ENCODE measurements at places on chromosomes 16 and 17.
A peak's percentile ranks its signal among the peaks of the same experiment; 100 is the strongest.

GRCh38 chr16:50718761-50719400 lies 23.0 kb upstream of the CYLD start:
- no peak for DNase-seq

GRCh38 chr17:82108961-82109475 lies 11.0 kb upstream of the FASN start:
- no peak for DNase-seq

DNA sequence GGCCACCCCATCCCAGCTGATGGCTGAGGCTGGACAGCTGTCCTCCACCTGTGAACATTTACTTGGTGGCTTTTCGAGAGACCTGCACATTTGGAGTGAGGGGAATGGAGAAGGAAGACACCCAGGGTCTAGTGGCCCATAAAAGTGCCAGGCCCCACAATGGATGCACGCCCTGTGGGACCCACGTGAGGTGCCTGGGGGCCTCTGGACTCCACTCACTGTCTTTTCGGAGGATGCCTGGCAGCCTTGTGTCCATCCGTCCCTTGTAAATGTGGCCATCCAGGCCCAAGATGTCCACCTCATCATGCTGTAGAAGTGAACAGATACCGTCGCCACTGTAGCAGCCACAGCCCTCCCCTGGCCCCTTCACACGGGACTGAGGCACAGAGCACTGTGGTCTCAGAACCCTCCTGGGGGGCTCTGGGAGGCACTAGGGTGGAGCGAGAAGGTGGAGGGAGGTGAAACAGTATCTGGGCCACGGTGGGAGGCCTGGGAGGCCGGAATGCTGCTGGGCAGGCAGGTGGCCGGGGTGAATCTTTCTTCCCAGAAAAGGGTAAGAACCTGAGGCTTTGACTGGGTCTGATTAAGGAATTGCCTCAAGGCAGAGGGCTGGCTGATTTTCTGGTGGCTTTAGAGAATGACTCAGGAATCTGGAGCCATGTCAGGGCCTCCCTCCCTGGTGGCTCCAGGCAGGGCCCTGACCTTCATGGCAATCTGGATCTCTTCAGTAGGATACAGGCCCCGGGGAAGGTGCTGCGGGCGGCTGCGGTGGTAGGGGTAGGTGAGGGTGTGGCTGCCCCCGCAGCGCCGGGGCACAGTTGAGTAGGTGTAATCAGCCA lies 11.5 kb downstream of the UBALD2 start:
- DNase-seq: no peak

DNA sequence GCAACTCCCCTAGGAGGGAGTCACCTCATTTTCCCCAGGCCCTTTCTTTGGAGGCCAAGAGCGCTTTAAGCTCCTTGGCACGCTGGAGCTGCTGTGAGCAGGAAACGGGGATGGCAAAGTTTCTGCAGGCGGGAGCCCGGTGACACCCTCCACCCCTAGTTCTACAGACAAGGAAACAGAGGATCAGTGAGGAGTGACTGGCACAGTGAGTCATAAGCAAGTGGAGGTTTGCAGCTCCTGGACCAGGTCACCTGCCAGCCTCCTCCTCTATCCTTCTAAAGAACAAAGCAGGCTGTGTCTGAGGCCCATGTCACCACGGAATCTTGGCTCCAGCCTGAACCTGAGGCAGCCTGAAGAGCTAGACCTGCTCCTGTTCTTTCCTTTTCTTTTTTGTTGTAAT lies 141.9 kb downstream of the TMEM132E start:
- DNase-seq: no peak

- no peak for DNase-seq
Measured at GRCh38 chr16:69253870-69254341, 57.2 kb upstream of the VPS4A start.

GRCh38 chr17:57905875-57906455 lies 49.2 kb downstream of the CUEDC1 start:
- no peak for DNase-seq

- no peak for DNase-seq
Measured at GRCh38 chr16:79077346-79077745, 523.2 kb downstream of the MAF start.

DNA sequence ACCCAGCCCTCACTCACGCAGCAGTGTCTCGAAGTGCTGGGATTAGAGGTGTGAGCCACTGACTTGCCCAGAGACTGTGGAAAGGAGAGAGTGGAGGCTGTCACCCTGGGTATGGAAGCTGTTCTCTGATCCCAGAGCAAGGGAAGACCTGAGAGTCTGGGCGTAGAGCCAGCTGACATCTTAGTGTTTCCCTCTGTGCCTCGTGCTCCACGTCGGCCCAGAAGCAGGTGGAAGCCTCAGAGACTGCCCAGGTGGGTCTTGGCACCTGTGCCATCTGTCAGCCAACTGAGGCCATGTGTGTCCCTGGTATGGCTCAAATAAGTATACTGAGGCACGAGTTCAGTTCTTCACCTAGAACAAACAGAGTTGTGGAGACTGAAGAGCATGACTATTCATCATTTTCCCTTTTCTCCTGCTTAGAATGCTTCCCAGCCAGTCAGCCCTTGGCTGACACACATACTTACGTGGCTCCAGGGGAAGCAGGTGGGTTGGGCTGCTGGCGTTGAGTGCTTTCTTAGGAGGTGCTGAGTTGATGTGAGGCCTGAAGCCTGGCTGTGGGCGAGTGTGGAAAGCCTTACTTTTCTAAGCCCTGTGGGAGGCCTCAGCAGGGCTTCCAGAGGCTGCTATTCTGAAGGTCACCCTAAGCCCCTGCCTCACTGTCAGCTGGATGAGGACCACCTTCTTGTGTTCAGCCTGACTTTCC lies 8.1 kb downstream of the CTRL start:
- DNase-seq: no peak

GRCh38 chr16:47096297-47096696 lies 47.4 kb downstream of the NETO2 start:
- DNase-seq: no peak

- DNase-seq: peak; percentile 72
Measured at GRCh38 chr16:85614338-85615013, 1.4 kb downstream of the GSE1 start.

GRCh38 chr16:84080378-84080777 lies 36.4 kb downstream of the MBTPS1 start:
- DNase-seq: no peak

DNA sequence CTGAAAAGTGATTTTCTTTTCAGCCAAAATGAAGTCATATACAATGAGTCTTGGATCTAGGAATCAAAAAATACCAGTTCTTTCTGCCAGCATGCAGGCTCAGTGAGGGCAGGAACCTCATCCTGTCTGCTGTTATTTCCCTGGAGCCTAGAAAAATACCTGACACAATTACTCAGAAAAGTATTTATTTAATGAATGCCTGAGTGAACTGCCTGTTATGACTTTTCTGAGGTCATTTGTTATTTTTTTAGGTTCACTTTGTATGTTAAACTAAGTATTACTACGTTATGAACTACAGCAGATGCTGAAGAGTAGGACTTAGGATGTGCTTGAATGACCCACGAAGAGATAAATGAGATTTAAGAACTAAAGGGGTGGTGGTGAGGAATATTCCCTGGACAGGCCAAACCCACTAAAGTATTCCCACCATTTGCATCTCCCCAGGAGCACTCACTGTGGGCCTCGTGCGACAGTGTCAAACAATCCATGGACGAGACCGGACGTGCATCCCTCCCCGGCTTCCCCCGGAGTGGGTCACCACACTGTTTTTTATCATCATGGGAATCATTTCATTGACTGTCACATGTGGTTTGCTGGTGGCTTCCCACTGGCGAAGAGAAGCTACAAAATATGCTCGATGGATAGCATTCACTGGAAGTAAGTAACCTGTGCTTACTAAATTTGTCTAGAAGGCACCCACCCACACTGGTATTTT lies 17.1 kb upstream of the VWA3A start:
- DNase-seq: no peak

DNA sequence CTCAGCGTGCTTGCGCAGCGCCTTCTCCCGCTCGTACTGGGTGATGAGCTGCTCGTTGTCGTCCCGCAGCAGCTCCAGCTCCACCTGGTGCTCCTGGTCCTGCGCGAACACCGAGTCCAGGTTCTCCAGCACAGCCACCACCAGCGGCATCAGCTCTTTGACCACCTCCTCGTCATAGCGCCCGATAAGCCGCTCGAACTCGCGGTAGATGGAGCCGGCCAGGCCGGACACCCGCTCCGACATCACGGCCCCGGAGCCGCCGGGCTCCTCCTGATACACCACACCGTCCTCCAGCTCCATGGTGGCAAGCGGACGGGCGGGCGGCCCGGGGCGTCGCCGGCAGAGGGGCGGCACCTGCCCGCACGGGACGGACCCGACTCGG lies 320 bp downstream of the SPAG9 start:
- no peak for DNase-seq

- DNase-seq: peak; percentile 43
Measured at GRCh38 chr17:7133424-7133823, 18.8 kb upstream of the ASGR2 start.

DNA sequence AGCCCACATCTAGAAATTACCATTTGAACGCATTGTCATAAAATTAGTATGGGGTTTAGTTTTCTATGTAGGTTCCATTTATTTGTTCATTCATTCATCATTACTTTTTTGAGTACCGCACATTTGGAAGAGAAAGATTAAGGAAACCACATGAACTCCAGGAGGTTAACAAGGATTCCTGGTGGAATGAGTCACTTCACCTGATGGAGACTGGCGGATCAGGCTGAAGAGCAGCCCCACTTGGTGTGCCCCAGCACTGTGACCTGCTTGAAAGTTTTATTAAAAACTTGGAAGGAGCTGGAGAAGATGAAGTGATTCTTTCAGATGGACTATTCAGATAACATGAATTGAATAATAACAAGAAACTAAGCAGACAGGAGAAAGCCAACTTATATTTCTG lies 293.6 kb upstream of the CDH11 start:
- DNase-seq: no peak

- no peak for DNase-seq
Measured at GRCh38 chr17:77478899-77479298, 338.1 kb downstream of the SEC14L1 start.

- no peak for DNase-seq
Measured at GRCh38 chr17:70172923-70173322, 3.6 kb downstream of the KCNJ2 start.

GRCh38 chr17:51351890-51352289 lies 91.5 kb downstream of the UTP18 start:
- DNase-seq: no peak

- DNase-seq: no peak
Measured at GRCh38 chr16:89633064-89633631, 19.7 kb downstream of the DPEP1 start.

- DNase-seq: no peak
Measured at GRCh38 chr17:72461757-72462156, 340.9 kb downstream of the SOX9 start.

DNA sequence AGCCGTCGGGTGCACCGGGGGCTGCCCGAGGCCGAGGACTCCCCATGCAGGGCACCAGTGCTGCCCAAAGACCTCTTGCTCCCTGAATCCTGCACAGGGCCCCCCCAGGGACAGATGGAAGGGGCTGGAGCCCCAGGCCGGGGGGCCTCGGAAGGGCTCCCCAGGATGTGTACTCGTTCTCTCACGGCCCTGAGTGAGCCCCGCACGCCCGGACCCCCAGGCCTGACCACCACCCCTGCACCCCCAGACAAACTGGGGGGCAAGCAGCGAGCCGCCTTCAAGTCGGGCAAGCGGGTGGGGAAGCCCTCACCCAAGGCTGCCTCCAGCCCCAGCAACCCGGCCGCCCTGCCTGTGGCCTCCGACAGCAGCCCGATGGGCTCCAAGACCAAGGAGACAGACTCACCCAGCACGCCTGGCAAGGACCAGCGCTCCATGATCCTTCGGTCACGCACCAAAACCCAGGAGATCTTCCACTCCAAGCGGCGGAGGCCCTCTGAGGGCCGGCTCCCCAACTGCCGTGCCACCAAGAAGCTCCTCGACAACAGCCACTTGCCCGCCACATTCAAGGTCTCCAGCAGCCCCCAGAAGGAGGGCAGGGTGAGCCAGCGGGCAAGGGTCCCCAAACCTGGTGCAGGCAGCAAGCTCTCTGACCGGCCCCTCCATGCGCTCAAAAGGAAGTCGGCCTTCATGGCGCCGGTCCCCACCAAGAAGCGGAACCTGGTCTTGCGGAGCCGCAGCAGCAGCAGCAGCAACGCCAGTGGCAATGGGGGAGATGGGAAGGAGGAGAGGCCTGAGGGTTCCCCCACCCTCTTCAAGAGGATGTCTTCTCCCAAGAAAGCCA lies 40.6 kb downstream of the SREBF1 start:
- DNase-seq: no peak

- no peak for DNase-seq
Measured at GRCh38 chr16:11658896-11659708, 9.2 kb upstream of the SNN start.

- no peak for DNase-seq
Measured at GRCh38 chr16:81593481-81593880, 148.9 kb downstream of the CMIP start.

GRCh38 chr17:73359987-73360410 lies 48.2 kb upstream of the CDC42EP4 start:
- DNase-seq: peak; percentile 40

DNA sequence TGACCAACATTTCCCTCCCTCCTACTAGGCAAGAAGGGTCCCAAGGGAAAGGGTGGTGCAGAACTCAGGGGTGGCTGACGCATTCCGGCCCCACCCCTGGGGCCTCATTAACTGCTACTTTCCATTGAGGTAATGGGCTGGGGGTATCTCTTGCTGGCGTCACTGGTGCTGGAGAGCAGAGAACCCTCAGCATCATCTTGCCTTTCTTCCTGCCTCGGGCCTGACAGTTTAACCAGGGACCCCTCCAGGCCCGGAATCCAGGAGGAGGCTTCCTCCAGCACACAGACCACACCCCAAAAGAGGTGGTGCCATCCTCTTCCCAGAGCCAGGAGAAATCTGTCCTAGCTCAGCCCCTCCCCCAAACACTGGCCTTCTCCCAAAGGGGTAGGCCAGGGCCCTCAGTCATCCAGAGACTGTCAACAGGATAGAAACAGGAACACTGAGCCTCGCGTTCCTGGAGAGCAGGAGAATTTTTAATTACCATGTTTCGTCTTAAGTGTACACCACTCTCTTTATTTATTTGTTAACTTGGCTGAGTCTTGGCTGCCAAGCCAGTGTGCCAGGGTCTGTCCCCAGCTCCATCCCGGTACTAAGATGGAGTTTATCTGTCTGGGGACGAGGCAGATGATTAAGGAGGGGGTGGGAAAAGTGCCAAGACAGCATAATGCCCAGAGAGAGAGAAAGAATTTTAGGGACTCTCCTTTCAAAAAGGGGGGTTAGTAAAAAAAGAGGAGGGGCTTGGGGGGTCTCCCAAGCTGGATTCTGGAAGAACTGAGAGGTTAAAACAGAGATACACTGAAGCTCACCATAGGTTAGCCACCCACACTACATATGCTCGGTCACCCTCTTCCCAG lies 5.1 kb downstream of the ETV4 start:
- no peak for DNase-seq

DNA sequence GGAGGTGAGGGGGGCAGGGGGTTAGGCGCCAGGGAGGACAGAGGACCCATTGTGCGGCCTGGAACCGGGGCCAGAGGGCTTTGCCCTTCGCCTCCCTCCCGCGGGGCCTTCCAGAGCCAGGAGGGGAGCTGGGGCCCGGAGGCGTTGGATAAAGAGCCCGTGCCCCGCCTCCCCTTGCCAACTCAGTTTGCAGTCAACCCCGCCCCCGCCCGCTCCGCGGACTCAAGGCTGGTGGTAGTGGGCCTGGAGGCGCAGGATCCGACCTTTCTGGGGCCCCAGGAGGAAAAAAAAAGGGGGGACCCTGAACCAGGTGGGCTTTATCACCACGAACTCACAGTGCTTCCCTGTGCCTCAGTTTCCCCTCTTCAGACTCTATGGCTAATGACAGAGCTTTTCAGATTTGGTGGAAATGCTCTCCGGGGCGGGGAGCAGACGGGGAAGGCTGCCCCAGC lies 2.0 kb upstream of the SPHK1 start:
- DNase-seq: peak; percentile 90
